ENCODE measurements at places on chromosomes 4 and X.

DNA sequence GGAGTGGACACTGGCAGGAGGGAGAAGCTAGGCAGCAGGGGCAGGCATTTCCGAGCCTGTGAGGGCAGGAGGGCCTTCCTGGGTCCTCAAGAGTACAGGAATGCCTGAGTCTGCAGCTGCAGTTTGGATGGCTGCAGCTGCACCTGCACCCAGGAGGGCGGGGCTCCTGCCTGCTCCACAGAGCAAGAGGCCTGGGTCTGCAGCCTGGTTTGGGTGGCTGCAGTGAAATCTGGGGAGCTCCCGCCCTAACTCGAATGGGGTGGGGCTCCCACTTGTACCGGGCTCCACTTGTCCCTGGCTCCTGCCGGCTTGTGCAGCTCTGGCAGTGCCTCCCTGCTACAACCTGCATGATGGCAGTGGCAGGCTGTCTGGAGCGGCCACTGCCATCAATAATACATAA lies 436.0 kb downstream of the ARHGAP24 start:
- DNase-seq: no peak

DNA sequence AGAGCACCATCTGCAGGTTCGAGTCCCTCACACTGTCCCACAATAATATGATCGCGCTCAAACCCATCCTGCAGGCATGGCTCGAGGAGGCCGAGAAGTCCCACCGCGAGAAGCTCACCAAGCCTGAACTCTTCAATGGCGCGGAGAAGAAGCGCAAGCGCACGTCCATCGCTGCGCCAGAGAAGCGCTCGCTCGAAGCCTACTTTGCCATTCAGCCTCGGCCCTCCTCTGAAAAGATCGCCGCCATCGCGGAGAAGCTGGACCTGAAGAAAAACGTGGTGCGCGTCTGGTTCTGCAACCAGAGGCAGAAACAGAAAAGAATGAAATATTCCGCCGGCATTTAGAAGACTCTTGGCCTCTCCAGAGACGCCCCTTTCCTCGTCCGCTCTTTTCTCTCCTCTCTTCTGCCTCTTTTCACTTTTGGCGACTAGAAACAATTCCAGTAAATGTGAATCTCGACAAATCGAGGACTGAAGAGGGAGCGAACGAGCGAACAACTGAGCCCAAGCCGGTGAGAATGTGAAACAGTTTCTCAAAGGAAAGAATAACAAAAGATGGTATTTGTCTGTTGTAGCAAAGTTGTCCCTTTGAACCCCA lies 1.9 kb downstream of the POU4F2 start:
- DNase-seq: no peak

DNA sequence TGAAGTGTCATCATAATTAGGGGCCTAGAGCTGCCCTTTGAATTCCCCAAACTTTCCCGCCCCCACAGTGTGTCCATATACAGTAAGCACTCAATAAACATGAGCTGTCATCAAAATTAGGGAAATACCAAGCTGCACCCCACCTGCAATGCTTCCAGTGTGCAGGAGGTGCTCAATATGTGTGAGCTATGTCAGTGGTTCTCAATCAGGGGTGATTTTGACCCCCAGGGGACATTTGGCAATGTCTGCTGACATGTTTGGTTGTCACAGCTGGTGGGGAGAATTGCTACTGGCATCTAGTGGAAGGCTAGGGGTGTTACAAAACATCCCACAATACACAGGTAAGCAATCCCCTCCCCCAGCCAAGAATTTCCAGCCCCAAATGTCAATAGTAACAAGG lies 748 bp downstream of the CFP start:
- DNase-seq: no peak

- no peak for DNase-seq
Observed at GRCh38 chr4:175807547-175807946, 4.5 kb downstream of the GPM6A start.

- no peak for DNase-seq
Observed at GRCh38 chrX:129979207-129979920, 3.1 kb upstream of the BCORL1 start.

GRCh38 chrX:3717742-3718420 lies 4.4 kb upstream of the PRKX start:
- no peak for DNase-seq

DNA sequence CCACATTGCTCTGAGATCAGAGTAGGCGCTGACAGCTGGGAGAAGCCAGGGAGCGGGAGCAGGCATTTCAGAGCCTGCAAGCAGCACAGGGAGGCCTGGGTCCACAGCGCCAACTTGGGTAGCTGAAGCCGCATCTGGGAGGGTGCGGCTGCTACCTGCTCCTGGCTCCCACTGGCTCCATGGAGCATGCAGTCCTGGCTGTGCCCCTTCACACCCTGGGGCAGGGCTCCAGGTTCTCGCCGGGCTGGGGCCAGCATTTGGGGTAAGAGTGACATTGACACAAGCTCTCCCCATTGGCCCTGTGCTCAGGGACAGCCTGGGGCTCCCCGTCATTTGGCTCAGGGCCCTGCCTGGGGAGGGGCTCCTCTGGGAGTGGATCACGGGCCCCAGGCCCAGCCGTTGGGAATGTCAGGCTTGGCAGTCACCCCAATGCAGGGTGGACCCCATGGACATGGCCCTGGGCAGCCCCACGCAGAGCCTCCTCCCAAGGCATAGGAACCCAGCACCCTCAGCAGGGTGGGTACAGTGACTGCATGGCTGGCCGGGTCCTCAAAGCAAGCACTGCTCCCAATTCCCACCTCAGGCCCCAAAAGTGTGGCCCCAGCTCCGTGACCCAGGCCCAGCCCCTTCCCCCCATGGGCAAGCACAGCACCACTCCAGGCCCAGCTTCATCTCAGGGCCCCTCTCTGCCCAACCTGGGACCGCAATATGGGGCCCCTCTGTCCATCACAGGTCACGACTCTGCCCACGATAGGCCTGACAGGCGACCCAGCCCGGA lies 82.4 kb downstream of the PRDM5 start:
- DNase-seq: no peak

DNA sequence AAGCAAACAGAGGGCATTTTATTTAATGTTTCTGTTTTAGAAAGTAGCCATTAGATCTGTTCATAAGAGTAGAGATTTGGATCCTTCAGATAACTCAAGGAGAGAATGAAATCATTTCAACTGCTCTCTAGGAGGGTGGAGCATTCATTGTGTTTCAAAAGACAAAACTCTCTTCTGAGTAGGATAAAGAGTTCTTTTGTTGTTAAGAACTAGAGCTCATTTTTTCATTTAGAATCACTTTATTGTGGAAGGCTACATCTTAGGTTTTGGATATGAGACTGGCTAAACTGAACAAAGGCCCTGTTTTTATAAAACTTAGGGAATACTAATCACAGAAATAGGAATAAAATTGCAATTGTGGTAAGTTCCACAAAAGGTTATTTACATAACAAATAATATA lies 193.9 kb upstream of the PCDH10 start:
- no peak for DNase-seq

GRCh38 chr4:151012820-151013219 lies 2.3 kb downstream of the LRBA start:
- no peak for DNase-seq

DNA sequence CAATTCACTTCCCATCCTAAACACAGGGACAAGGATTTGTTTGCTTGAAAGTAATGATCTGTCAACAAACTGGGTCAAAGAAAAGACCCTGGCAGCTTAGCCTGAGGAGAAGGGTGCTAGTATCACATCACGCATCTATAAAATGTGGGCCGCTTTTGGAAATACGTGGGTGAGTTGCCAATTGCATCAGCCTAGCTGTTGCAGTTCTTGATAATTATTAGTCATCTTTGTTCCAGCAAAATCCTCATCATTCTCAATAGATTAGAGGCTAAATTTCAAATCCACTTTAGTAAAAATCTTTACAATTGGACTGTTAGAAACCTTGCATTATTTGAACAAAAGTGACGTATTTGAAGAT lies 33.6 kb upstream of the TAPT1 start:
- DNase-seq: no peak

DNA sequence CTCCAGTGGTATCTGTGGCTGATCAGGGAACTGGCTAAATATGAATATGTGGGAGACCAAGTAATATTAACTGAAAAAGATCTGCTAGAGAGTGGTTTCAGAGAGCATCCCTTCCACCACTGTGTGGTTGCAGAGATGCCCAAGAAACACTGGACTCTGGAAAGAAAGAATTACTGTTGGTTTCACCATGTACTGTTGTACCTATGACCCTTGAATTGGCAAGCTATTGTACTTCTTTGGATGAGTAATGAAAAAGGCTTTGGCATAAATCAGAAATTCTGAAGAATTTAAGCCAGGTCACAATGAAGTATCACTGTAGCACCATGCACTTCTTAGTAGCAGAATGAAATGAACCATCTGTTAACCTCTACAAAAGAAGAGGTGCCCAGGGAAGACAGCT lies 134.4 kb upstream of the INTU start:
- DNase-seq: no peak

DNA sequence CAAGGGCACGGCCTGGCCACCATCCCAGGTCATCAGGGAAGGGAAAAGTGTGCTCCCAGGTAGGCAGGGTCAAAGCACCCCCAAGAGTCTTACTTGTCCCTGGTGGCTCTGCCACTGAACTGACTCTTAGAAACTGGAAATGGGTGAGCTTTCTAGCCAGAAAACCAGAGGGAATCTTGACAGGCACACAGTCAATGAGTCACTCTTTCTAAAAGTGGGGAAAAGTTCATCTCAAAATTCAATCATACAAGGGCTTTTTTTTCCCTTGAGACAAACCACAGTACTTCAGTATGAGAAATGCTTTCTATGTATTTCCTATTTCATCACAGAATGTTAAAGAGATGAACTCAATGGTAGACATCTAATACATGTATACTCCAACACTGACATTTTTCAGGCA lies 12.5 kb downstream of the HPF1 start:
- no peak for DNase-seq

DNA sequence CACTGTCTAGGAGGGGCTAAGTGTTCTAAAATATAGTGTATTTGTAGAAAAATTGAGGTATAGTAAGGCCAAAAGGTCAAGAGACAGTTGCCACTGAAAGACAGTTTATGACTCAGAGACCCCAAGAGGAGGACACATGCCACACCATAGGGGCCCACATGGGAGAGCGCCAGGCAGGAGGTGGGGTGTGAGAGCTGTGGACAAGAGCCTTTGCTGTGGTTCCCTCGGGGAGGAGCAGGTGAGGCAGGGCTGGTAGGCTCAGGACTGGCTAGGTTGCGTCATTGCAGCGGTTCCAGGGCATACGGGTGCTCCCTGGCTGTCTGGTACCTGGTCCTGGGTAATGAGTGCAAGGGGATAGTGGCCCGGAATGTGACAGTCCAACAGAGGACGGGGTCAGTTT lies 37.6 kb downstream of the CCNQ start:
- no peak for DNase-seq

- no peak for DNase-seq
Observed at GRCh38 chrX:10800796-10801195, 180.4 kb upstream of the MID1 start.

GRCh38 chr4:186146458-186146857 lies 42.0 kb downstream of the FAM149A start:
- DNase-seq: no peak

GRCh38 chrX:49879656-49880277 lies 483 bp downstream of the USP27X start:
- DNase-seq: no peak

GRCh38 chrX:105515561-105515960 lies 295.1 kb upstream of the TEX13A start:
- DNase-seq: no peak

DNA sequence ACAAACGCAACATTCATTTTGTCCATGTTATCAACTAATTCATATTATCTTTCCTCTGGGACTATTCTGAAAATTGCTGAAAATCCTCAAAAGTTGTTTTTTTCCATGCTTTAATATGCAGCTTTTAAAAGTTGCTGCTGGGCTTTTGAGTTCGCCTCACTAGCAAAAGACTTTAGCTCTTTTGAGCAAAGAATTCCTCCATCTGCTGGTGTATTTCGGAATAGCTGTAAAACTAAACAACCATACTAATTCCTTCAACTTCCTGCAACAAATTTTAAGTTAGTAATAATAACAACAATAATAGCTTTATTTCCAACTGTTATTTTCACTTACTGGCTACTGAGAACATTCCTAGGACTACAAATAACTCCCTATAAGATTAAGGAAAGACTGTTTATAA lies 124.5 kb upstream of the PLAC1 start:
- no peak for DNase-seq

GRCh38 chrX:39398215-39398962 lies 597.1 kb downstream of the MID1IP1 start:
- no peak for DNase-seq

DNA sequence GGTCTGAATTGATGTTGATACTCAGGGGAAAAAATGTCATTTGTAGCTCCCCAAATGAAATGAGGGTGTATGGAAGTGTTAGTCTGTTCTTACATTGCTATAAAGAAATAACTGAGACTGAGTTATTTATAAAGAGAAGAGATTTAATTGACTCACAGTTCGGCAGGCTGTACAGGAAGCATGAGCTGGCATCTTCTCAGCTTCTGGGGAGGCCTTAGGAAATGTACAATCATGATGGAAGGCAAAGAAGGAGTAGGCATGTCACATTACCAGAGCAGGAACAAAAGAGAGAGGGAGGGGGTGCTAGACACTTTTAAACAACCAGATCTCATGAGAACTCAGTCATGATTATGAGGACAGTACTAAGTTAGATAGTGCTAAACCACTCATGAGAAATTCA lies 1199.9 kb upstream of the DIAPH2 start:
- DNase-seq: no peak

DNA sequence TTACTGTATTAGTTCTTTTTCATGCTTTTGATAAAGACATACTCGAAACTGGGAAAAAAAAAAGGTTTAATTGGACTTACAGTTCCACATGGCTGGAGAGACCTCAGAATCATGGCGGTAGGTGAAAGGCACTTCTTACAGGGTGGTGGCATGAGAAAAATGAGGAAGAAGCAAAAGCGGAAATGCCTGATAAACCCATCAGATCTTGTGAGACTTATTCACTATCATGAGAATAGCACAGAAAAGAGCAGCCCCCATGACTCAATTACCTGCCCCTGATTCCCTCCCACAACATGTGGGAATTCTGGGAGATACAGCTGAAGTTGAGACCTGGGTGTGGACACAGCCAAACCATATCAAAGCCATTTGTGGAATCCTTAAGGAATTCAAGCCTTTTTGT lies 1238.9 kb downstream of the ADGRL3 start:
- DNase-seq: no peak

DNA sequence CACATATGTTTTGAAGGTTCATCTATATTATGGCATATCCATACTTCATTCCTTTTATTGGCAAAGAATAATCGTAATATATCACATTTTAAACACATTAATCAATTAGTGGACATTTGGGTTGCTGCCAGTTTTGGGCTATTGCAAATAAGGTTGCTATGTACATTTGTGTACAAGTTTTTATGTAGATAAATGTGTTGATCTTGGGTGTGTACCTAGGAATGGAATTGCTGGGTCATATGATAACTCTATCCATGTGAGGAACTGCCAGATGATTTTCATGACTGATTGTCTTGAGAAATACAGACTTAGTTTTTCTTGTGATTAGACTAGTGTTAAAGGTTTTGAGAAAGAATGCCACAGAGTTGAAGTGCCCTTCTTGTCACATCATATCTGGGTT lies 99.2 kb upstream of the RAB40AL start:
- DNase-seq: no peak

GRCh38 chrX:9354918-9355317 lies 109.9 kb upstream of the TBL1X start:
- no peak for DNase-seq

GRCh38 chrX:44299177-44299576 lies 44.3 kb downstream of the EFHC2 start:
- DNase-seq: no peak

GRCh38 chr4:73676136-73676535 lies 55.9 kb upstream of the RASSF6 start:
- no peak for DNase-seq
